GM20000 (cell line): ENCODE measurements at places on chromosomes 16 and 17.

- DNase-seq: no peak
These were observed 8.8 kb upstream of the CEP112 start for GRCh38 chr17:66200685-66201092.

- DNase-seq: no peak
These were observed 26.4 kb upstream of the MAPK3 start for GRCh38 chr16:30149250-30149930.

DNA sequence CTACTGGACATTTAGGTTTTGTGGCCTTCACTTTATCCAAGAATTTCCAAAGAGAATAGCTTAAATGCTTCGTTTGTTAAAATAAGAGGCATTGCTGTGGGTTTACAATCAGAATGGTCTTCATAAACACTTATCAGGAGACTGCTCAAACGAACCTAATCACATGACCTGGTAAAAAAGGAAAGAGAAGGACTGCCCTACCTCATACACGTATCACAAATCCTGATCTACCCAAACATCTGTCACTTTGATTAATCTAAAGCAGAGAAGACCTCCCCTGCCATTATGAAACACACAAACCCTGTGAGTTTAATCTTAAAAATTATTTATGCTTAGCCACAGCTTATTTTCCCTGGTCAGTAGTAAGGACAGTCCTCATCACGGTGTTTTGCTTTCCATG lies 76.6 kb downstream of the PARN start:
- DNase-seq: no peak

DNA sequence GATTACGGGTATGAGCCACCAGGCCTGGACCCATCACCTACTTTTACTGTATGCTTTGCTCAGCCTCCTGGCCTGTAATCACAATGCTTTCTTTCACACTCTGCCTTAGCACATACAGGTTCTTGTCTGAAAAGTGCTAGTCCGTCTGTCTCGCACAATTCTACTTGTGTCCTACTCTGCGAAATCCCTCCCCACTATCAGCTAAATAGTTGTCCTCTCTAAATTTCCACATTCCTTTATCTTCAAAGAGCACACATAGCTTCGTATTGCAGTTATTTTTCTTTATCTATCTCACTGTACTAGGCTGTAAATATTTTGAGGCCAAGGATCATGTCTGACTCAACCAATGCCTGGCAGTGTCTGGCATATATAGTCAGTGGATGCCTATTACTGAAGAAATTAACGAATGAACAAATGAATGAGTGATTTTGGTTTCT lies 38.5 kb upstream of the ETV4 start:
- no peak for DNase-seq

DNA sequence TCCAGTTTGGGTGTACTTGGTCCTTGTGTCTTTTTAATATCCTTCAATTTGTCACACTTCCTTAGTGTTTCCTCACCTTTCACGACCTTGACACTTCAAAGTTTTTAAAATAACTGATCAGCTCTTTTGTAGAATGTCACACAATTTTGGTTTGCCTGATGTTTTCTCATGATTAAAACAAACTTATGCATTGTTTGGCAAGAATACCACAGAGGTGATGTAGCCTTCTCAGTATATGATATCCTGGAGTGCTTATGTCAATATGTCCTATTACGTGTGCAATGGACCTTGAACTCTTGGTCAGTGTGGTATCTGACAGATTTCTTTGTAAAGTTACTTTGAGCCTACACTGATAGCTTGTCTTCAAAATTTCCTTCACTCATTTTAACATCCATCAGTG lies 297.4 kb downstream of the CNTNAP4 start:
- DNase-seq: no peak

- DNase-seq: no peak
These were observed 13.8 kb upstream of the KCNJ18 start for GRCh38 chr17:21678393-21679081.

DNA sequence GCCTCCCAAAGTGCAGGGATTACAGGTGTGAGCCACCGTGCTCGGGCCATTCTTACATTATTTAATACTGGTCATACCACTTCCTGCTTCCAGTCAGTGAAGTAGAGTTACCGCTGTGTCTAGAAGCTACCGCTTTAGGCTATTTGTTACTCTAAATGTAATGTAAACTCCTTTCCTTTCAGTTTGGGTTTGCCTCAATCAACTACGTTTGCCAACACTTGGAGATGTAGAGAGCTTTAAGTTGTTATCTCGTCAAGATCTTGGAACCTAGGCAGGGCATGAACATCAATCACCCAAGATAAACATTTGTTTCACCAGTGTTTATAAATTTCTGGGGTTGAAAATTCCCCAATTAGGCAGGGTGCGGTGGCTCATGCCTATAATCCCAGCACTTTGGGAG lies 275.9 kb downstream of the STX8 start:
- DNase-seq: no peak

GRCh38 chr17:65374966-65375365 lies 186.5 kb downstream of the AXIN2 start:
- DNase-seq: no peak

GRCh38 chr17:1905190-1905913 lies 75.5 kb downstream of the RPA1 start:
- DNase-seq: no peak

DNA sequence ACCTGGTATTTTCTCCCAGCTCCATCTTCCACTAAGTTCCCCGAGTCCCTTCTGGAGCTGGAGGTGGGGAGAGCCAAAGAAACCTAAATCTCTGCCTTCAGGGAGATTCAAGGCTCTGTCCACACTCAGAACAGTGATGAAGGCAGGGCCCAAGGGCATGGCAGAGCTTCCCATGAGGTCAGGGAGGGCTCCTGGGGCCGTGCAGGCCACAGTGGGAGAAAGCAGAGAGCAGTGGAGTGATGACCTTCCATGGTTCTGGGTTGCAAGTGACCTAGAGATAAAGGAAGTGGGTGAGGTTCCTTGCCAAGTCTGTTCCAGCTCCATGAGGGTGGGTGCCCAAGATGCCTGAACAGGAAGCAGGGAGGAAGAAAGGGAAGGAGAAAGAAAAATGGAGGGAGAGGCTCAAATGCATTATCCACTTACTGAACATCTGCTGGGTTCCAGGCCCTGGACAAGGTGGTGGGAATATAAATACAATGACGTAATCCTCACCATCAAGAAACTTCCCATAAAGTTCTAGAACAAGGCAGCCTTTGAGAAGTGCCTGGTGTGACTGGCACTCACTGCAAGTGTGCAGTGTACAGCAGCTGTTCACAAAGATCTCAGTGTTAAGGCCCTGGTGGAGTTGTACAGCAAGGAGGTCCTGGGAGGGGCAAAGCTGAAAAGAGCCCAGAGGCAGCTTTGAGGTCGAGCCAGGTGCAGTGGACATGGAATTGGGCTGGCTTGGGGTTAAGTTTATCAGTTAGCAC lies 13.3 kb downstream of the TBKBP1 start:
- DNase-seq: no peak

- DNase-seq: no peak
These were observed 75.8 kb downstream of the WWOX start for GRCh38 chr16:78175287-78175686.
